Stimulated activated CD8-positive, alpha-beta memory T cell treated with anti-CD3 and anti-CD28 coated beads, Interleukin-2, amount 100 ng/mL, for 1 hour (primary cell): ENCODE measurements at places on chromosomes 11 and 22.

DNA sequence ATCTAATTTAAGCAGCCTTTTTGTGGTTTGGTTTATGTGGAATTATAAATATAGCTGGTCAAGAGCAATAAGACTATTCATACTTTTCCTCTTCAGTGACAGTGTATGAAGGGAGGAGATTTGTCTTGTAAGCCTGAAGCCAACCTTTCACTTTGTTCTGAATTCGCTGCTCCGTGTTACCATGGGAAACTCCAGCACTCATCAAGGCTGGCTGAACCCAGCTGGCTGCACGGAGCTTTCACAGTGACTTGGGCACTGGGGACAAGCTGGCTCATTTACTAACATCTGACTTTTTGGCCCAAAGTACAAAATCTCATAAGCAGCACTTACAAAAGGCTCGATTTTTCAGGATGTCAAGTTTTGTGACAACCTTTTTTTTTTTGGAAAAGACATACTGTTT, 120.4 kb upstream of the GRIA4 start:
- no peak for DNase-seq

GRCh38 chr11:37804666-37805065, 1206.6 kb upstream of the RAG2 start:
- no peak for DNase-seq

DNA sequence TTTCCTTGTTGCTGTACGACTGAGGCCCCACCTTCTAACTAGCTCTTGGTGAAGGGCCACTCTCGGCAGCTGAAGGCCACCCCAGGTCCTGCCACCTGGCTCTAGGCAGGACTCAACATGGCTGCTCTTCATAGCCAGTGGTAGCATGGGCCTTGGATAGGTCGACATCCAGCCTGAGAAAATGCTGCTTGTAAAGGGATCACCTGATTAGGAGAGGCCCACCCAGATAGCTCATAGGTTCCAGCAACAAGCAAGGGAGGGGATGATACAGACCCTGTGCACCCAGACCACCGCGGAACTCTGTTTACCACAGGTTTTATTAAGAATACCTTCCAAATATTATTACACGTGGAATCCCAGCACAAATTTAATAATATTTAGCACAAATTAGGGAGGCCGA, 341.4 kb downstream of the BRD1 start:
- no peak for DNase-seq

DNA sequence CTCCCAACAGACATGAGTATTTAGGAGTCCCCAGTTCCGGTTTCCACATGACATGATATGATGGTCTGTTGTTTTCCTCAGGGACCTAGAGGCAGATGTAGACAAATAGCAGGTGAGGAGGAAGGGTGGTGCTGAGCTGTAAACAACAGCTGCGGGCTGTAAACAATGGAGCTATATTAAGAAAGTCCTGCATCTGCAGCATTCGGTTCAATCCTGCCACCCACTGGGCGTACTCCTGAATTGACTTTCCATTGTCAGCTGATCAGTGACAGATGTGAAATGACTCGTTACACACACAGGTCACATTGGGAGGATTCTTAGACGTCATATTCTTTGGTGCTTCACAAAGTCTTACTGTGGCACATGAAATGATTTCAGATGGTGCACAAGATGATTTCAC, 26.8 kb upstream of the RAG1 start:
- no peak for DNase-seq

GRCh38 chr11:2296913-2297622, 4.7 kb downstream of the C11orf21 start:
- DNase-seq: no peak

GRCh38 chr11:995044-995751, 41.3 kb downstream of the MUC6 start:
- no peak for DNase-seq

GRCh38 chr22:47450876-47451475, 688.5 kb downstream of the TBC1D22A start:
- DNase-seq: no peak

DNA sequence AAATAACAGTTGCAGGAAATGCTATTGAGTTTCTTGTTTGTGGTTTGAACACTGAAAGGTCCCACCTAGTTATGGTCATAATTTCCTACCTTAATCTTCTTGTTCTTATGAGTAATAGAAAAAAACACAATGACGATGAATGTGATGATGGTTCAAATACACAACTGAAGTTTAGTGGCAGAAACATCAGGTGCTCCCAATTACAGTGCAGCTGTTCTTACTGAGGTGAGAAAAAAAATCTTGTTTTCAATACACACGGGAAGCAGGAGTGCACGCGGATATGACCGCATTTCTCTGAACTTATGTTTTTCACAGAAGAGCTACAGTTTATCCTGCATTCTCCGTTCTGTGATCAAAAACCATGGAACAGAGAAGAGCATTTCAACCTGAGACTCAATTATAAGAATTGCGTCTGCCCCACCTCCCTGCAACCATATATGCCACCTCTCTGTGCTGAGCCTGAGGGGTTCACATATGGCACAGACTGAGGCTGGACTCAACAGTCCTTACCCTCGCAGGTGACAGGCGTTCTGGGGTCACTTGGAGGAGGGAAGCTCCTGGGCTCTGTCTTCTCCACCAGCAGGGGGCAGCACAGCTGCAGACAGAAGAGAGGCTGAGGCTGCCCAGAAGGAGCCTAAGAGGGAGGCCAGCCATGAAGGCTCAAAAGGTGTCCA, 99.7 kb upstream of the IGLL5 start:
- DNase-seq: peak; percentile 37

DNA sequence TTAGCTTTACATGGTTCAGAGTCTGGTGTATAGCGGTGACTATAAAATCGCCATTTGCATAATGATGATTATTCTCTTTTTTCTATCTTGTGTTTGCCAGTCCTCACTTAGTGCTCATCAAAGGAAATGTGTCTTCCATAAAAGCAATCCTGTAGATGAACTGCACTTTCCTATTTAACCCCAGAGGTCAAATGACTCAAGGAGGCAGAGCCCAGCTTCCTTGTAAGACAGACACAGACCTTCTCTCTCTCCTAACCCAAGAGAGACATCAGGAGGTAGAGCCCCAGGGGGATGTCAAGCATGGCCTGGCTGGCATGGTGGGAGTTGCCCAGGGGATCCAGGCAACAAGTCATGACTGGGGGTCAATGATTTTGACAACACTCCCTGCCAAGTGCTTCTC, 46.9 kb upstream of the CRTAM start:
- no peak for DNase-seq

DNA sequence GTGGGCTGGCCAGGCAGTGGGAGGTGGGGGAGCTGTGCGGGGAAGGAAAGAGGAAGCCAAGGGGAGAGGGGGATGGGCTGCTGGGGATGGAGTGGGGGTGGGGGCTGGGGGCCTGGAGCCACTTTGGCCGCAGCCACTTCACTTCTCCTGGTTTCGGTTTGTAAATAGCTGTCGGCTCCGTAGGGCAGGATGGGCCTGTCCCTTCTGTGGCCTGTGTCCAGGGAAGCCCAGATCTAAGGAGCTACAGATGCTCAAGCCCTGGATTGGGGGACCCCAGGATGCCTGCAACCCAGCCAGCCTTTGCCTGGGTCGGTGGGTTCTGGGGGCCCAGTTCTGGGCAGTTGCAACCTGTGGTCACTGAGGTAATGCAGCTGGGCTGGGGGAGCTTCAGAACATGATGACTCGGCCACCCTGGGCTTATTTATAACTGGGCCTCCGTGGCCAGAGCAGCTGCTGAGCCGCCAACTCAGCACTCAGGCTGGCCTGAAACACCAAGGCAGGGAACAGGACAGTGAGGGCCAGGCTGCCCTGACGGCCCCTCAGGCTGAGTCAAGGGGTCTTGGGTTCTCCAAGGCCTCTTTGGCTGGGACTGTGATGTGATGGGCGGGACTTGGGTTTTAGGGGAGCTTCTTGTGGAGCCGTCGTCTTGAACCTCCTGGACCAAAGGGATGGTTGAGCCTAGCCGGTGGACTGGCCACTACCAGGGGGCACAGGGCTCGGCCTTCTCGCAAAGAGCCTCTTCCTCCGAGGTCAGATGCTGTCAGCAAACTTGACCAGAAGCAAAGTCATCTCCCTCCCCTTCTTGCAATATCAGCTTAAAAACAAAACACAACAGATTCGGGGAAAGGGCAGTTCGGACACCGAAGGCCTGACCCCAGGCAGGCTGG, 15.0 kb upstream of the SLC39A13 start:
- no peak for DNase-seq

DNA sequence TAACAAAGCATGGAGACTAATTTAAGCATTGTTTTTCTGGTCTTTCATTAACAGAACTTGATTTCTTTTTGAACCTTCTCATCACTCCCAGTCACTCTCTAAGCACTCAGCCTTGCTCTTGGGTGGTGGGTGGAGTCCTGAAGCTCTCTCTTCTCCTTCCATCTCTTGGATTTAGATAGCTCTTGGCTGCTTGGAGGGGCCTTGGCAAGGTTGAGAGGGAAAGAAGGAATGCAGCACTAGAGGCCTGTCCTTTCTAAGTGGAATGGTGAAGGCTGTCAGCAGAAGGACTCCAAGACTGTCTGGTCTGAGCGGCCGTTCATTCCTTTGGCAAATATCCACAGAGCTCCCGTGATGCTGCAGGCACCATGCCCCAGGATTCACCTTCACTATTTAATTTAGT, 168.6 kb upstream of the E2F8 start:
- no peak for DNase-seq

DNA sequence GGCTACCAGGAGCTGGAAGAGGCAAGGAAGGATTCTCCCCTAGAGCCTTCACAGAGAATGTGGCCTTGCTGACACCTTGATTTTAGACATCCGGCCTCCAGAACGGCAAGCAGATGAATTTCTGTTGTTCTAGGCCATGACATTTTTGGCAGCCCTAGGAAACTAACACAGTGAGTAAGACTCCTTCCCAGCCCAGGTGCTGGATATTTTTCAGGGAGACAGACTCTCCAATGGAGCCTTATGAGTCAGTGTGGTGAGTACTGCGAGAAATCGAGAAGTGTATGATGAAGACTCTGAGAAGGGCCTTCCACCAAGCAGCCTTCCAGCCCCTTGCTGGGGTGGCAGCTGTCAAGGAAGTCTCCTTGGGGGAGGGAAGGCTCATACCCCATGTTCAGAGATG, 114.4 kb downstream of the OSBP2 start:
- no peak for DNase-seq

- no peak for DNase-seq
Observed at GRCh38 chr22:28582806-28583205, 96.8 kb downstream of the TTC28 start.

DNA sequence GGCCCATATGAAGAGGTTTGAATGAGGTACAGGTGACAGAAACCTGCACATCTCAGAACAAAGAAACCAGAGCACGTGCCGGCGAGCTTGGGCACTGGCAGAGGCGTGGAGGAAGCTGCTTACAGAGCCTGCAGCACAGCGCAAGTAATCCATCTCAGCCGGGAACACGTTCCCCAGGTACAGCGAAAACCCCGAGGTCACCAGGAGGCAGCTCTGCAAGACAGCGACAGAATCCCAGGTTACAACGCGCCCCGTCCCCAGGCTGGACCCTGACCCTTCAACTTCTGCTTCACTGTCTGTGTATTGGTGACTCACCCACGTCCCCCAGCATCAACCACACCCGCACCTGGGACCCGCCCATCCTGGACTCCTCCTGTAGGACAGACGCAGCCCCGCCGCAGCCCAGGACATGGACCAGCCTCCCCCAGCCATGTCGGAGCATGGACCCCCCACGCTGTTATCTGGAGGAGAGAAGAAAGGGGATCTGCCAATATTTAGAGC, 2.2 kb downstream of the MLC1 start:
- DNase-seq: no peak

- no peak for DNase-seq
Observed at GRCh38 chr11:68021167-68021787, 9.2 kb upstream of the NDUFS8 start.

GRCh38 chr11:70507466-70508230, 109.3 kb downstream of the CTTN start:
- DNase-seq: no peak

GRCh38 chr11:120501976-120502755, 9.4 kb upstream of the GRIK4 start:
- no peak for DNase-seq

- no peak for DNase-seq
Observed at GRCh38 chr11:9399466-9399865, 15.0 kb downstream of the IPO7 start.

DNA sequence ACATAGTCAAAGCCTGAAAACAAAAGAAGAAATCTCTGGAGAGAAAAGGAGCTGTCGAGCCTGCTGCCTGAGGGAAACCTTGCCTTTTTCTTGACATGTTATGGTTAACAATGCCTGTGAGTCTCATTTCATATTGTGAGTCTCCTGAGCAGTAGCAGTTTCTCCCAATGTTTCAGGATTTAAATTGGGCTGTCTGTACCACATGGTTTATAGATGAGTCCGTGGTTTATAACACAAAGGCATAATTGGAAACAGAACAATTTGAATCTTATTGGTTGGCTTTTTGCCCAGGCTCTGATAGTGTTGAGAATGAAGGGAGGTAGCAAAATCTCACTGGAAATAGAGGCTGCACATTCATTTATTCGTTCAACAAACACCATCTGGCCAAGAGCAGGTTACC, 540.9 kb downstream of the RAB38 start:
- DNase-seq: no peak

GRCh38 chr22:28172892-28173670, 254.0 kb upstream of the PITPNB start:
- no peak for DNase-seq

DNA sequence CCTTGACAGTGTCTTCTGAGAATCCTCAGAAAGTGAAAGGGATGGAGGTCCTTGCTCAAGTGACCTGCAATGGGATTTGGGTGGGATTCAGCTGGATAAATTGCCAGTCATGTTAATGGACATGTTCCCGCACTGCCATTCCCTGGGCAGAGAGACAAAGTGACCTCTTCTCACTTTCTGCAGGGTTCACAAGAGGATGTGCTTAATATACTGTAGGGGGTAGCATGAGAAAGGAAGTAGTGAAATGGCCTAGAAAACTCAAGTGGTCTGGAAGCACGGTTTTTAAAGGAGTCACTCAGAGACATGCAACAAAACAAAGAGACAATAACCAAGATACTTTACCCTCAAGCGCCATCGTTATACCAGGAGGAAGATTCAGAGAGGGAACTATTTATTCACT, 70.2 kb downstream of the NELL1 start:
- DNase-seq: no peak

GRCh38 chr11:67627441-67627811, 2.3 kb downstream of the NUDT8 start:
- no peak for DNase-seq

GRCh38 chr11:2378527-2379210, 1.6 kb downstream of the CD81 start:
- no peak for DNase-seq

GRCh38 chr11:35589281-35589680, 29.0 kb upstream of the FJX1 start:
- DNase-seq: no peak

- DNase-seq: no peak
Observed at GRCh38 chr11:8756201-8756600, 73.6 kb downstream of the RPL27A start.

- no peak for DNase-seq
Observed at GRCh38 chr11:126694065-126694625, 306.4 kb downstream of the KIRREL3 start.

GRCh38 chr11:23769214-23769613, 727.6 kb upstream of the LUZP2 start:
- DNase-seq: no peak

GRCh38 chr22:39021552-39022250, 774 bp downstream of the APOBEC3D start:
- DNase-seq: no peak

GRCh38 chr11:115385226-115385625, 119.0 kb downstream of the CADM1 start:
- DNase-seq: no peak
